CD4-positive, alpha-beta T cell (primary cell): ENCODE measurements at places on chromosomes 12 and 14. TPM values are rescaled to one million over a fixed set of nuclear protein-coding genes. Genes with fewer than 3 reads are reported as not detected.
A peak's percentile ranks its signal among the peaks of the same experiment; 100 is the strongest.

GRCh38 chr14:72737560-72737943 is 156.3 kb downstream of the DPF3 start:
- H3K4me1 ChIP-seq, result no peaks in the 10 kb centered on the region
- no peak overlapping the region for H3K27ac ChIP-seq
- no peak overlapping the region for H3K4me3 ChIP-seq
- no peaks in the 10 kb centered on the region for H3K27me3 ChIP-seq
- DNase-seq, result no peak

GRCh38 chr12:11763760-11764520 is 114.5 kb downstream of the ETV6 start:
- no peak overlapping the region for H3K27ac ChIP-seq
- no peak overlapping the region for H3K4me3 ChIP-seq
- H3K4me1 ChIP-seq, result peaks cover 33% of the 10 kb centered on the region
- H3K36me3 ChIP-seq, result no peaks in the 10 kb centered on the region

DNA sequence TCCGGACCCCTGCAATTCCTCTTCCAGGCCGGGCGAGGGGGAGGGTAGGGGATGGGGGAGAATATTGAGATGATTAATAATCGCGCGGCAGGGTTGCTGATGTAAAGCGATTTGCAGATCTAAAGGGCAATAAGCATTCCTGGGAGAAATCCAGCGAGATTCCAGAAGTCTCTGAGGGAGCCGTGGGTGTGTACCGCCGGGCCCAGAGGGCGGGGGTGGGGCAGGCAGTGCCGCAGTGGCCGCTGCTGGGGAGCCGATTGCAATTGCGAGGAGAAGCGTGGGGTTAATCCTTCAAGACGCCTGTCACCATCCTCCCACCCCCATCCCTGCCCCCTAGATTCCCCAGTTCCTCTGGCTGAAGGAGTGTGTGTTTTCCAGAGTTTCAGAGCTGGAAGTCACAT is 16.4 kb downstream of the FOS start:
- H3K27me3 ChIP-seq, result no peaks in the 10 kb centered on the region
- peaks cover 32% of the 10 kb centered on the region for H3K4me1 ChIP-seq
- no peak for DNase-seq
- H3K4me3 ChIP-seq, result peak overlapping the region; percentile 65
- no peaks in the 10 kb centered on the region for H3K36me3 ChIP-seq

DNA sequence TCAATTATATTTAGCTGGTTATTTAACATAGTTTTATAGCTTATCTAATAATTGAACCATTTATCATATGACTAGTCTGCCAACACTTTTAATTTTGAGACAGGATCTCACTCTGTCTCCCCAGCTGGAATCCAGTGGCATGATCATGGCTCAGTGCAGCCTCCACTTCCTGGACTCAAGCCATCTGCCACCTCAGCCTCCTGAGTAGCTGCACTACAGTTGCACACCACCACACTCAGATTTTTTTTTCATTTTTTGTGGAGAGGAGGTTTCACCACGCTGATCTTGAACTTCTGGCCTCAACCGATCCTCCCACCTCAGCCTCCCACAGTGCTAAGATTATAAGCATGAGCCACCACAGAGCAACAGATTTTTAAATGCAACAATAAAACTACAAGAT is 151.4 kb upstream of the MDGA2 start:
- no peaks in the 10 kb centered on the region for H3K27me3 ChIP-seq
- DNase-seq, result no peak
- no peaks in the 10 kb centered on the region for H3K4me1 ChIP-seq
- H3K4me3 ChIP-seq, result no peak overlapping the region

- H3K27me3 ChIP-seq, result no peaks in the 10 kb centered on the region
- peaks cover 40% of the 10 kb centered on the region for H3K4me1 ChIP-seq
- no peak for DNase-seq
- no peak overlapping the region for H3K4me3 ChIP-seq
Observed at GRCh38 chr12:56162468-56163290, 4.5 kb downstream of the MYL6 start.

DNA sequence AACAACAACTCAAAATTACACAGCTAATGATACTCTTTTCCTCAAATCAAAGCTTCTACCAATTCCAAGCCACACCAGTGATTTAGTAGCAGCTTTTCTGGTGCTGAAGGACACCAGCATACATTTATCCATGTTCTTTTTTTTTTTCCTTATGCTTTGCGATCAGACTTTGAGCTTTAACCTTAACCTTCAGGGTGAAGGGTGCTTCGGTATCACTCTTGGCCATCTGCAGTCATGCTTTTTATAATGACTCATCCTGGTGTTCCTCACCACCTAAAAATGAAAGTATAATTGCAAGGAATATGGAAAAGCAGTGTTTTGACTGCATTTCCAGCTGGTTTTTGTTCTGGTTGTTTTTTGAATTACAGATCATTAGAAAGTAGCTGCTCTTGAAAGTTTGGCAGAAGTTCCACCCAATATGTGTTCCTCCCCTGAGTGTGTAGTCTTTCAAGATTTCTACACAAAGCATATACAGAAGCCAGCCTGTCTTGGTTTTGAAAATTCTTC is 1.3 kb upstream of the SLC41A2 start:
- DNase-seq, result no peak
- H3K27me3 ChIP-seq, result no peaks in the 10 kb centered on the region
- H3K4me3 ChIP-seq, result no peak overlapping the region
- no peaks in the 10 kb centered on the region for H3K36me3 ChIP-seq
- H3K4me1 ChIP-seq, result peaks cover 15% of the 10 kb centered on the region

DNA sequence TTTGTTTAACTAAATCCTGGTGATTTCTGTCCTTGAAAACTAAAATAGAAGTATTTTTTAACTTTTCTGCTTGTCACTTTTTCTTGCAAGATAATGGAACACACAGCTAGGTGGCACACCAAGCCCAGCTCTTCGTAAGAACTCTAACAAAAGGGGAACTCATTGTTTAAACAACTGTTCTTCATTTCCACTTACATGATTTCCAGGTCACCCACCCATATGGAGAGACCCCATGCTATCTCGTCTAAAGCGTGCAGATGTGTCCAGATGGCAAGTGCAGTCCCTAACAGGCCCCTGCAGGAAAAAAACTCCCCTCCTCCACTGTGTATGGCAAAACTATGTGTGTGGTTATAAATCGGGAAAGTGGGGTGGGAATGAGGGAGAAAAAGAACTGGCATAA is 43.3 kb upstream of the NT5DC3 start:
- H3K36me3 ChIP-seq, result no peaks in the 10 kb centered on the region
- no peak overlapping the region for H3K4me3 ChIP-seq
- no peak overlapping the region for H3K27ac ChIP-seq
- no peaks in the 10 kb centered on the region for H3K27me3 ChIP-seq
- peak; percentile 59 for DNase-seq

- peak overlapping the region; percentile 95 for H3K27ac ChIP-seq
- H3K36me3 ChIP-seq, result no peaks in the 10 kb centered on the region
- peak; percentile 26 for DNase-seq
Observed at GRCh38 chr14:49766839-49767238, 1.1 kb upstream of the KLHDC2 start.

DNA sequence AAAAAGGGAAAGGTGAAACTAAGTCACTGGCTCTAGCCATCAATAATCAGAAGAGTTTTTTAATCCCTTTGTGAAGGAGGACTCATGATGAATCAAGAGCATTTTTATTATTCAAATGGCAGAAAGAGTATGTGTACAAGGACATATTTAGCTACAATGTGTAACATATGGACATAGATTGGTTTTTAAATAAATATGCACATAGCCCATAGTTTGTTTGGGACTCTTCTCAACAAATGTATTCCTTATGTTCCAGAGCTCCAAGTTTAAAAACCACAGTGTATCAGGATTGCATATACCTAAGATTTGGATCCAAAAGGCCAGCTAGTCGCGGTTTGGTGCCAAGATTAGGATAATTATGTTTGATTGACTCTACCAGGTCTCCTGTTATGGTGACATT is 104.2 kb downstream of the C12orf50 start:
- no peak overlapping the region for H3K27ac ChIP-seq
- H3K4me1 ChIP-seq, result no peaks in the 10 kb centered on the region
- H3K4me3 ChIP-seq, result no peak overlapping the region

DNA sequence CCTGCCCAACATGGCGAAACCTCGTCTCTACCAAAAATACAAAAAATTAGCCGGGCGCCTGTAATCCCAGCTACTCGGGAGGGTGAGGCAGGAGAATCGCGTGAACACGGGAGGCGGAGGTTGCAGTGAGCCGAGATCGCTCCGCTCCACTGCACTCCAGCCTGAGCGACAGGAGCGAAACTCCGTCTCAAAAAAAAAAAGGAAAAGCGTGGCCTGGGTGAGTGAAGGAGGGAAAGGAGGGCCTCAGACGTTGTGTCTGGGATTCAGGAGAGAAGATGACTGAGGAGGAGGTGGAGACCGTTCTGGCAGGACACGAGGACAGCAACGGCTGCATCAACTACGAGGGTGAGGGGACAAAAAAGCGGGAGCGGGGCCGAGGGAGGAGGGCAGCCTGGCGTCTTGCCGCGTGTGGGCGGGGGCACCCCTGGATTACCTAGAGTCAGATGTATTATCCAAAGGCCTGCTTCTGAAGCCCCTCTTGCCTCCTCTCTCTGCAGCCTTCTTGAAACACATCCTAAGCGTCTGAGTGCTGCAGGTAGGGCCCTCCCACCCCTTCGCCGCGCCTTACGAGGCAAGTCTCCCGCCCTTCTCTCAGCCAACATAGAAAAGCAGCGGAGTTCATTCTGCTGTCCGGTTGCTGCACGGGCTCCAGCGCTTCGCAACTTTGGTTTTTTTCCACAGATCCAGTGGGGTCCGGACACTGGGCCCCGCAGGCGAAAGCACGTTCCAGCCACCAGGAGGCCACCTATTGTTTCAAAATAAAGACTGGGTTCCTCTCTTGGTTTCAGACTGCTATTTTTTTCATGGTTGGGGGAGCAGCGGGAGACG is 744 bp upstream of the MYL6 start:
- H3K27ac ChIP-seq, result peak overlapping the region; percentile 74
- H3K27me3 ChIP-seq, result no peaks in the 10 kb centered on the region
- peak overlapping the region; percentile 78 for H3K4me3 ChIP-seq

- H3K4me3 ChIP-seq, result no peak overlapping the region
- no peak for DNase-seq
- no peaks in the 10 kb centered on the region for H3K27me3 ChIP-seq
Observed at GRCh38 chr12:22828066-22828465, 203.1 kb downstream of the ETNK1 start.

DNA sequence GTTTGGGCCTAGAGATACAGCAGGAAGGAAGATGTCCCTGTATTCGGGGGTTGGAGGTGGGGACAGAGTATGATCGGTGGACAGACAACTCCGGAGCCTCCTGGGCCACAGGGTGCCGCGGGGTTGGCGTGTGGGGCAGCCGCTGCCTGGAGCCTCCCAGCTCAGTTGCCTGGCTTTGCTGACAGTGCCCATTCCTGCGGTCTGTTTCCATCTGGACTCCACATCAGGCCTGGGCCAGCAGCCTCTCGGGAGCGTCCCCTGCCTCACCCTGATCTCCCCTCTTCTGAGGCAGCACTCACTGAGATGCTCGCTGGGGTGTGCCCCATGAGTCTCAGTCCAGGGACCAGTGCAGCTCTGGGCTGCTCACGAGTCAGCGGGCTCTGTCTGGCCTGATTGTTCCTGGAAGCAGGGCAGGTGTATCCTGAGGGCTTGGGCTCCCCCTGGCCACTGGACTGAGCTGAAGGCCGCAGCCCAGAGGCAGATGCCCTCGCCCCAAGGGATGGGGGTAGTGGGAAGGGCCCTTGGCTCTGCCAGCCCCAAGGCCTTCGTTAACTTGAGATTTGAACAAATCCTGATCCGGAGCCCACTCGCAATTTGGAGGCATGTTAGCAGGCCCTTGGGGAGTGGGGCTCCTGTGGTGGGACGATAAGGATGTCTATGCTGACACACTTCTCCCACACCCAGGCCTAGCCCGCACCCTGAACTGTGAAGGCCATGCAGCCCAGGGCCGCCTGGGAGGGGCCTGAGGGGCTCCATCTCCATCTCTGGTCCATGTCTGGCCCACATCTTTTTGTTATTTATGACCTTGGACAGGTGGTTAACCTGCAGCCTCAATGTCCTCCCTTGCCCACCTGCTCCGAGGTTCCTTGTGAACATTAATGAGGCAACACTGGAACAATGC is 7.5 kb downstream of the HIP1R start:
- H3K27me3 ChIP-seq, result no peaks in the 10 kb centered on the region
- no peak overlapping the region for H3K4me3 ChIP-seq
- DNase-seq, result no peak
- H3K4me1 ChIP-seq, result peaks cover 7% of the 10 kb centered on the region

GRCh38 chr12:31868965-31869364 is 90.2 kb upstream of the RESF1 start:
- H3K27ac ChIP-seq, result no peak overlapping the region
- H3K4me3 ChIP-seq, result no peak overlapping the region
- DNase-seq, result no peak
- H3K27me3 ChIP-seq, result no peaks in the 10 kb centered on the region
- no peaks in the 10 kb centered on the region for H3K4me1 ChIP-seq
- no peaks in the 10 kb centered on the region for H3K36me3 ChIP-seq

- no peaks in the 10 kb centered on the region for H3K36me3 ChIP-seq
- H3K27me3 ChIP-seq, result no peaks in the 10 kb centered on the region
- no peak for DNase-seq
- no peaks in the 10 kb centered on the region for H3K4me1 ChIP-seq
- no peak overlapping the region for H3K27ac ChIP-seq
- no peak overlapping the region for H3K4me3 ChIP-seq
Observed at GRCh38 chr12:20395791-20396550, 27.6 kb downstream of the PDE3A start.

DNA sequence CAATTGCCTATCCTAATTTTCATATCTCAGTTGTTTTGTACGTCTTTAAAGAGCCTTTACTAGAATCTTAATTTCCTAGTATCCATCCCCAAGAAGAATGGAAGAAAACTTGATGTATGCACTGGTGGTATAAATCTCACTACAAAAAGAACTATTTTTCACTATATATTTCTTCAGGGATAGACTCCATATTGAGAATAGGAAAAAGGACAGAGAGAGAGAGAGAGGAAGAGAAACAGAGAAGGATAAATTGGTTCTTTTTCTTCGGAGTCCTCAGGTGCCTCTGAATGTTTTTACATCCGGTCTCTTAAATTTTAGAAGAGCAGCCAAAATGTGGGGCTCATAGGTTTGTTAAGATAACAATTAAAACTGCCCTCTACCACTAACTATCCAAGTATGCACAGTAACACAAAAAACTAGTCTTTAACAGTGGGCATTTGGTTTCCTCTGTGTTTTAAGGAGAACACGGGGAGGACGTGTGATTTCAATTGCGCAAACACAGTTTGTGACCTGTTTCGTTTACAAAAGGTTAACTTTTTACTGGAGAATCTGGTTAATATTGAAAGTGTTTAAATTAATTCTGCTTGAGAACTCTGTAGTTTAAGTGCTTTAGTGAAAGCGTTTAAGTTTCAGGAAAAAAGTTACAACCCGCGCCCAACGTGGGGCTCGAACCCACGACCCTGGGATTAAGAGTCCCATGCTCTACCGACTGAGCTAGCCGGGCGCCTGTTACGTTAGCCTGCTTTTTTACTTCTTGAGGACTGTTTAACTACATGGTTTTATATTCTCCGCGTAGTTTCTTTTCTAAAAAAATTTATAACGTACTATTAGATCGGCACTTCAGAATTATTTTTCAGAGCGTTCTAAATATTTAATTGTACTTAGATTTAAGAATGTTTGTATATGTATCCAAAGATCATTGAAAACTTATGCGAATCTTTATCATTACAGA is 5.1 kb upstream of the PSMA3 start:
- no peaks in the 10 kb centered on the region for H3K36me3 ChIP-seq
- H3K4me1 ChIP-seq, result peaks cover 8% of the 10 kb centered on the region
- peak overlapping the region; percentile 83 for H3K4me3 ChIP-seq
- DNase-seq, result peak; percentile 71
- H3K27me3 ChIP-seq, result no peaks in the 10 kb centered on the region
- peak overlapping the region; percentile 45 for H3K27ac ChIP-seq

Gene AQP2
- not detected for total RNA-seq

Gene DEPDC4
- total RNA-seq, result 0.27 TPM

Gene CCDC197
- not detected for total RNA-seq

Gene TESPA1
- 98.2 TPM for total RNA-seq

Gene CD69
- total RNA-seq, result 631 TPM

Gene ZNF268
- 17.6 TPM for total RNA-seq

Gene CLEC1A
- not detected for total RNA-seq

Gene LRP1-AS
- not detected for total RNA-seq

Gene GRIP1
- 5.4 TPM for total RNA-seq
